Hippocampal formation (tissue), 2 donors: ENCODE measurements at places on chromosomes 2 and 18.

- peak; percentile 35 for DNase-seq
Observed at GRCh38 chr2:88671786-88672427, 19.6 kb upstream of the RPIA start.

DNA sequence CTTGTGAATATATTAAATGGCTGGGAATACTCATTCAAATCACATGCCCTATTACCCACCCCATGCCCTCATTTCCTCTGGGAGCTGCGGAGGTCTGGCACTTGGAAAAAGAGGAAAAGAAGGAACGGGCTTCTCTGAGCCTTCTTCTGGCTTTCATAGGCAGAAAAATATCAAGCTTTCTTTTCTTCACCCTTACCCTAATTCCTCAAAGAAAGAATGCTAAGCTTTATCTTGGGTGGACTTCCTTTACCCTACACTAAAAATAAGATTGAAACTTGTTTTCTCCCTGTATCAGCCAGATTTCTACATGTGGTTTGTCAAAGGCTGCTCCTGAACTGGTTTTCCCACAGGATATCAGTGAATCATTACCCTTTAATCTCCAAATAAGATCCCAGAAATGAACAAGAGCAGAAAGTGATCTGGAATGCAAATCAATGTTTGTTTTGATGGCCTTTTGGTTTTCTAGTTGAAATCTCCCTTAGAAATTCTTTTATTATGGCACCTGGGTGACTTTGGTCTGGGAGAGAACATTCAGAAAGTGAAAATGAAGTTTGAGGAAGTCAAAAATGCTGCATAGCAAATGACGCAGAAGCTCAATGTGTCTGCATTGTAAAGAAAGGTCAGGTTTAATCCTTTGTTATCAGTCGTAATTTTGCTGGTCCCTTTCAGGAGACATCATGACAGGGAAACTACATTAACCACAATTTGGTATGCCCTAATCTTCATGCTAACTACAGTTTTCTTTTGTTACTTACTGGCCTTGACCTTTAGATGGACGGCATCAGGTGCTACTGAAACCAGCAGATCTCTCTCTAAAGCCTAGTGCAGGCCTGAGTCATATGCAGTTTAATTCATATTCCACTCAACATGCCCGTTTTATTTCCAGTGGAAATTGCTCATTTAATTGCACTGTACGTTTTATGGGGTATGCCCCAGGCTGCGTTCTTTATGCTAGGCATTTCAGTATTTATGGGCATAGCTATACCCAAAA is 46.6 kb upstream of the HNRNPA3 start:
- DNase-seq, result peak; percentile 76

DNA sequence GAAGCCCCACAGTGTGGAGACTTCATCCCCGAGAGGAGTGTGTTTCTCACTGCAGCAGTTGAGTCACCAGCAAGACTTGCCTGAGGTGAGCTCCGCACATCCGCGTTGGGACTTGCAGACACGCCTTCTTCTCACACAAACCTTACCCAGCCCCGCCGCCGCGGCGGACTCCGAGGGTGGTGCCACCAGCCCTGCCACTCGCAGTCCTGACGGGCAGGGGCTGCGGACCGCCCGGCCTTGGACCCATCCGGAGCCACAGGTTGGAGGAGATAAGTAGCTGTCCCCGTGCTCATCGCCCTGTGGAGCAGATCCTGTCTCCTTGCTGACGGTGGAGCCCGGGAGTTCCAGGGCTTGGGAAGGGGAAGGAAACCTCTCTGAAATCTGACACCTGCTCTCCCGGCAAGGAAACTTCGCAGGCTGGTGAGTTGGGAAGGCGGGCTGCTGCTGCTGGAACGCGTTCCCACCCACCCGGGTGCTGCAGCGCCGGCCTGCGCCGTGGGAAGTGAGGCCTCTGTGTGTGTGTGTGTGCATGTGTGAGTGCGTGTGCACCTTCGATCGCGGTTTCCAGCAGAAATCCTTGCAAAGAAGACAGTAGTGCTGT is at the start of gene RAB27B:
Gene RAB27B, plus strand, starts transcription at position 197 of the 601 bp plus-strand sequence. CDS start 49,109 bp downstream, outside the sequence.
- DNase-seq, result peak; percentile 4

- no peak for DNase-seq
Observed at GRCh38 chr2:68918497-68918896, 34.2 kb downstream of the GKN2 start.

DNA sequence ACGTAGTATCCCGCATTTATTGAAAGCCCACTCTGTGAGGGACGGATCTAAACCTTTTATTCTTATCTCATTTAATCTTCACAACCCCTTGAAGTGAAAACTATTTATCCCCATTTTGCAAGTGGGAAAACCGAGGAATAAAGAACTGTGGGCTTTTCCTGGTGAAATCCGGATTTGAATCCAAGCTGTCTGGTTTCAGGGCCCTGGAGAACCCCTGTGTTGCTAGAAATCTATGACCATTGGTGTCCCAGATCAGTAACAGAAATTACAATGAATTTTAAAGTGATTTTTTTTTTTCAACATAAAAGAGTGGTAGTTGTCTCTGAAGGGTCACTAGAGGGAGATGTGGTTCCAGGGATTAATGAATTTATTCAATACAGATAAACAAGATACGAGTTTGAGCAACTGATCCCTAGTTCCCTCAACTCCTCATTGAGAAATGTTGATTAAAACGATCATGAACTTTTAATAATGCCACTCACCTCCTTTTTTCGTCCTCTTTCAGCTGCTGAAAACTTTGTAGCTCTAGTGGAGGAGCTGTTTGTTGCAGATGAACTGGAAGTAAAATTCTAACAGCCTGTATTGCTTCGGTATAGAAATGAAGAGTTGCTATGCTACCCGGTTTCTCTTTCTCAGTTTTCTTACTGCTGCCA is 940 bp downstream of the XRCC5 start:
- DNase-seq, result peak; percentile 48

GRCh38 chr18:79876497-79876896 is 75.0 kb downstream of the SLC66A2 start:
- no peak for DNase-seq

DNA sequence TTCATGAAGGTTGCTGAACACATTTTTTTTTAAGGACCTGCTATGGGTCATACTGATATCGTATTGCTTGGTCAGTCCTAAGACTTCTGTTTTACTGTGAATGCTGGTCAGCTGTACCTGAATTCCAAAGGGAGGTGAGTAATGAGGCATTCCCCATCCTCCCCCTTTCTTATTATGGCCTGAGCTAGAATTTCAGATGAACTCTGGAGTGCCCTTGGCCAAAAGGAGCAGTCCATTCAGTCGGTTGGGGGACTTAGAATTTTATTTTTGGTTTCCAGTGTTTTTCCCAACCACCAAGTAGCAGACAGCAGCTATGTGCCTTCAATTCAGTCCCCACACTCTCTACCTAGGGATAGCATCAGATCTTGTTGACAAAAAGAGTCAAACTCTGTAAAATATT is 26.9 kb upstream of the PDCL3 start:
- DNase-seq, result no peak

- DNase-seq, result no peak
Observed at GRCh38 chr2:80136338-80136737, 168.2 kb downstream of the LRRTM1 start.

GRCh38 chr2:97871096-97871780 is 124.5 kb downstream of the TMEM131 start:
- no peak for DNase-seq

GRCh38 chr2:130947967-130948366 is 111.3 kb downstream of the ARHGEF4 start:
- DNase-seq, result no peak

GRCh38 chr2:58466804-58467203 is 225.7 kb upstream of the FANCL start:
- DNase-seq, result no peak

DNA sequence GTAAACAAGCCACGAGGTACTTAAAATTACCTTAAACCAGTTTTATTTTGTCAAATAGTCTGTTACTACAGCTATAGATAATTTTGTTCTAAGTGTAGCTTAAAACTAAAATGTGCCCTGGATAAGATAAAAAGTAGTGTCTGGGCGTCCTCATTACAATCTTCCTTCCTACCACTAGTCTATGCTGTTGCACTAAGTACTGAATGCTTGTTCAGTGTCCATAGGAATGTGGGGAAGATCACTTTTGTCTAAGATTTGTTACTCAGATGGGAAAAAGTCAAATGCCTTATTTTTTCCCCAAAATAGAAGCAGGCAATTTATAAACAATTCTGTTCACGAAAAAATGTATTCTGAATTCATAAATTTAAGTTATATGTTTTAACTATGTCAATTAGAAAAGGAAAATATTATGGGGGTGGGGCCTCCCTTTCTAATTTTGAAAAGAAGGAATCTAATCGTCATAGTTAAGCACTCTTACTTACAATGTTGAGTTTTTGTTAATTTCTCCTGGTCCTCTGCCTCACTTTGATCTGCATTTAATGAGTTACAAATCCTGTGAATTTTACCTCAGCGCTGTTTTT is 140.4 kb upstream of the VRK2 start:
- no peak for DNase-seq

DNA sequence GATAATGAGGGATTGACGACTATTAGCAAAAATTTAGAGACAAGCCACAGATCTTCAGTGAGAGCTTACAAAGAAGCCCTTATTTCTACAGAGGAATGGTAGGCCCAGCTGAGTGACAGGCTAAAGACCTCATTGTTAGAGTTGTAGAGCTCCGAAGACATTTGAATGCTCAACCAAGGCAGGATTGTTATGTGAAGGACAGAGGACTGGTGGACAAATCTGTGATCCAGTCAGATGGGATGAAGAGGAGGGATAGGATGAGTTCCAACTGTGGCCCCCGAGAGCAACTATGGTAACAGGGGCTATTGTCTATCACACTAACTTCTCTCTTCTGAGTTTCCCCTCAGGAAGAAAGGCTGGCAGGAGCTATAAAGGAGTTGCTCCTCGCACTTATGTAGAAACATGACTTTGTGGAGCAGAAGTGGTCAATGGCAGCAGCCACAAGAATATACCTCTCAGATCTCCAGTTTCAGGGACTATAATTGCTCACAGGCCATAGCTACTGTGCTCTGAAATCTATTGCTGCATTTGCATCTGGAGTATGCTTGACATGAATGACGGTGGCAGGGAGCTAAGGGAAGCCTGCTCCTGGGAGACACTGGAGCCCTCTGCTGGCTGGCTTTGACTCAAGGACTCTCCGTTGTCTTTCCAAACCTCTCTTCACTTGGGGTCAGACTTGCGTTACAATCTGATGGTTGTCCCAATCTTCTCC is 50.3 kb upstream of the GREB1L start:
- peak; percentile 82 for DNase-seq

DNA sequence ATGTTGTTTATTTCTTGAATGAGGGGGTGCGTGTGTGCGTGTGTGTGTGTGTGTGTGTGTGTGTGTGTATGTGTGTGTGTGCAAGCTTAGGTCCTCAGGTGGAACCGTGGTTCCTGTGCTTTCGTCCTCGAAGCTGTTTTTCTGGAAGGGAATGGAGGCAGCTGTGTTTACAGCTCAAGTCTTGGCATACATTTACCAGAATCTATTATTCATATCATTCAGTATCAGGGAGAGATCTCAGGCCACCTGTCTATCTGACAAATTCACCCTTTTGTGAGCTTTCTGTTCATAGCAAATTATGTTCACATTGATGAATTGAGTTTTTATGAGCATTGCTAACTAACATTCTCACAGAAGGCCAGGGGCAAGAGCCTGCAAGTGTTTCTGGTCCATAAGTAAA is 550.4 kb downstream of the ARHGAP15 start:
- DNase-seq, result no peak

GRCh38 chr2:157727693-157728092 is 99.0 kb upstream of the ACVR1C start:
- DNase-seq, result no peak

DNA sequence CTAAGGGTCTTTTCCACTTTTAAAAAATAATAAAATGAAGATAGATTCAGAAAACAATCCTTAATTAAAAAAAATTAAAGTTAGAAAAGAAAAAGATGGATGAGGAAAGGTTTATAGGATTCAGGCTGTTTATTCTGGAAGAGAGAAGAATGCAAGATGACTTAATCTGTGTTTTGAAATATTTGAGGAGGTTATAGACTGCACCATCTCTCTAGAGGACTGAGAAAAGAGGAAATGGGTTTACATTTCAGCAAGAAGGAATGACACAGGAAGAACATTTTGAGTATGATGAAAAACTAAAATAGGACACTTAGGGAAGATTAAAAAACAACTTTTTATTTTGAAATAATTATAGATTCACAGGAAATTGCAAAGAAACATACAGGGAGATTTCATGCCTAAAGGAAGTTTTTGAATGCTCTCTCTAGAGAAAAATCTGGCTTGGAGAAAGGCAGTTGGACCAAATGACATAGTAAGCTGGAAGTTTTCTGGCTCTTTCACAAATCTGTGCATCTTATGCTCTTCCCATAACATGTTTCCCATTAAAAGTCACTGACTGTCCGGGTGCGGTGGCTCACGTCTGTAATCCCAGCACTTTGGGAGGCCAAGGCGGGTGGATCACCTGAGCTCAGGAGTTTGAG is 75.0 kb downstream of the CERS6 start:
- DNase-seq, result no peak

DNA sequence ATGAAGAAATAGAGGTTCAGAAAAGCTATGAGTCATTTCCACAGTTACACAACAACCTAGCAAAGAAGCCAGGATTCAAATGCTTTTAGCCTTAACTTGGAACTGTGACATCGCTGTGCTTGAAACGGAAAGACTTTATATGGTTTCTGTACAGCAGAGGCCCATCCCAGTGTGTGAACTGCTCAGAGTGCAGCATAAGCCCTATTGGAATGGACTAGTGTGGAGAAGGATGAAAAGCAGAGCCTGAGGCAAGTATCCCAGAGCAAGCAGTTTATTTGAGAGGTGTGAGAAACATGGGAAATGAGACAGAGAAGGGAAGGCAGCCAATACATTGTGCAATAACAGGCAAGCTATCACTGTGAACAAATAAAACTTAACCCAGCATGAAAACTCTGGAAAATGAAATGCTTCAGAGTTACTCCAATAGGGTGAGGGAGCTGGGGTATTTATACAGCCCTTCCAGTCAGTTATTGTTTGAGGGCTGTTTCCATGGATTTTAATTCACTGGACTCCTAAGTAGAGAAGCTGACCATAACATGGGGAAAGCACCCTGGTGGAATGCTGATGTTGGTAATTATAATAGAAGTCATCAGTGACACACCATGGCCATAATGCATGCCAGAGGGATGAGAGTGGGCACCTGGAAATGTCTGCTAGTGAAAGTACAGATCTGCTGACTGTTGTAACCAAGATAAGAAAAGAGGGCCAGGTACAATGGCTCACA is 254.0 kb upstream of the POU3F3 start:
- no peak for DNase-seq

DNA sequence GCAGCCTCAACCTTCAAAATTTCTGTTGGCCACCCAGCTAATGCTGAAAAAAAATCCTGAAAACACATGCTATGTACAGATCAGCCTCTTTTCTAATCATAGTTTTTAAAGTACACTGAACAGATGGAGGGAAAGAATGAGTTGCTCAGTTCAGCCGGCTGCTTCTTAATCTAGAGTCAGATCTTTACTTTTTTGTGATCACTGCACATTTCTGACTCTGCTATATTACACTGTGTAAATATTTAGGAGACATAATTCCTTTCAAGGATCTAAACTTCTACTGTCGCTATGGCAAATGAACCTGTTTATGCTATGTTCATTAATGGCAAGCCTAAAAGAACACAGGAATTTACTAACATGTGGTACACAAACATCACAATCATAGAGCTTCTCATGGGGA is 114.2 kb downstream of the SRBD1 start:
- no peak for DNase-seq
